Activated naive CD4-positive, alpha-beta T cell treated with anti-CD3 and anti-CD28 coated beads, Interleukin-2, amount 50 U/mL, for 72 hours (primary cell): ENCODE measurements at places on chromosomes 4 and X. TPM values are rescaled to one million over a fixed set of nuclear protein-coding genes. Genes with fewer than 3 reads are reported as not detected.
A peak's percentile ranks its signal among the peaks of the same experiment; 100 is the strongest.

The CAPN6 gene
- total RNA-seq, result not detected

- no peak for DNase-seq
Measured at GRCh38 chr4:140242357-140243277, 88.6 kb upstream of the MAML3 start.

The ETDA gene
- not detected for total RNA-seq

The HTRA3 gene
- not detected for total RNA-seq

DNA sequence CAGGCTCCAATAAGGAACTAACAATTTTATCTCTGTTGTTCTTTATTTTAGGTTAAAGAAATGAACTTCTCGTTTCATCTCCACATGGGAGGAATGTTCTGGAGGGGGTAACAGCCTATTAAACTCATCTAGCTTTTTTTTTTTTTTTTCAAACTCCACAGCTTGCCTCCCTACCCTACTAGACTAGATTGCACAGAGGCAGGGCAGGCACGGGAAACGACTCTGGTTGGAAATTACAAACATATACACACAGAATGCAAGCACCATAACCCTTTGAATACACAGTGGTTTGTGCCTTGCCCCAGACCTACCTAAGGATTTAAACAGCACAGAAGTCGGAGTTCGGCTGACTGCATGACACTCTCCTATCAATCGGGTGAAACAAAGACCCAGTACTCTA, 2.7 kb downstream of the MECP2 start:
- DNase-seq, result no peak

DNA sequence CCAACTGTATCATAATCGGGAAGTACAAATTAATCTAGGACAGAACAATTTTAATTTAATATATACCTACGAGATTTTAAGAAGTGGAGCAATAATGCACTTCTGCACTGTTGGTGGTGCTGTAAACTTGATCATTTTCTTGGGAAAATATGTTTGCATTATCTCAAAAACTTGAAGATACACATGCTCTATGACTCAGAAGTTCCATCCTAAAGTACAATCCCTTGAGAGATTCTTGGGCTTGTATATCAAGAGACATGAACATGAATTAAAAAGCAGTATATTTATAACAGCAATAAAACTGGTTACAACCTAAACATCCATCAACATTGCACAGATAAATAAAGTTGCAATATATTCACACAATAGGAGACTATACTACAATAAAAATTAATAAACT, 168.8 kb downstream of the CLCN4 start:
- no peak for DNase-seq

DNA sequence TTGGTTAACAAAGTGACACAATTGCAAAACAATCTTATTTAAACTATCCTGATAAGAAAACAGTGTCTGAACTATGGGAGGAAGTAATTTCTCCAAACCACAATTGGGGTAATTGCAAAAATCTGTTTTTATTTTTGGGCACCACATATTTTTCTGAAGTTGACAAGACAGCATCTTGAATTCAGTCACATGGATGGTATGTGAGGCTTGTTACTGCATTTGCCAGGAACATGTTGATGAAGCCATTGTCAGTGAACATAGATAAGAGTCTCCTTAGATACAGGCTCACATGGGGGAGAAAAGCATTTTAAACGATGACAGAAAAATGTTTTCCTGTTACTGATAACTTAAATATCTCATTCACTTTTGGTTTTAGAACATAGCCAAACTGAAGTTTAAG, 5.5 kb upstream of the USP53 start:
- no peak for DNase-seq

DNA sequence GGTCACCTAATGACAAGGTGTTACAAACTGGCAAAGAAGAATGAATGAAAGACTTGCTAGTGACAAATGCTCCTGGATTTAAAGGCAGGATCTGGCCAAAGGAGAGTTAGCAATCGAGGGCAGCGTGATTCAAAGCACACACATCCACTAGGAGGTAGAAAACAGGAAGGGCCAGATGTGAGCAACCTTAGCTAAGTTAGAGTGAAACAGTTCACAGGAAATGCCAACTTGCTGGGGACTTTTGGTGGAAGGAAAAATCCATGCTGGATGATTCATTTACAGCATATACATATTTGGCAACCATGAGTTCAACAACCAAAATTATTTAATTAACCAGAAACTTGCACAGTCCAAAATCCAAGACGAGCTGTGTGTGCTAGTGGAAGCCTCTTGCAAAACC, 276.9 kb downstream of the PTTG2 start:
- no peak for DNase-seq

The BGN gene
- not detected for total RNA-seq

- no peak for DNase-seq
Measured at GRCh38 chr4:127669691-127670090, 36.9 kb downstream of the INTU start.

GRCh38 chrX:17377091-17377717, 2.2 kb downstream of the NHS start:
- no peak for DNase-seq

The SLC49A3 gene
- 0.59 TPM for total RNA-seq

- DNase-seq, result no peak
Measured at GRCh38 chr4:25021216-25021615, 9.5 kb downstream of the LGI2 start.

The MID2 gene
- 10.3 TPM for total RNA-seq

GRCh38 chrX:31092476-31092875, 20.6 kb upstream of the FTHL17 start:
- no peak for DNase-seq

GRCh38 chr4:40300371-40301162, 34.6 kb upstream of the CHRNA9 start:
- no peak for DNase-seq

- no peak for DNase-seq
Measured at GRCh38 chrX:153968754-153969124, 2.9 kb downstream of the HCFC1 start.

DNA sequence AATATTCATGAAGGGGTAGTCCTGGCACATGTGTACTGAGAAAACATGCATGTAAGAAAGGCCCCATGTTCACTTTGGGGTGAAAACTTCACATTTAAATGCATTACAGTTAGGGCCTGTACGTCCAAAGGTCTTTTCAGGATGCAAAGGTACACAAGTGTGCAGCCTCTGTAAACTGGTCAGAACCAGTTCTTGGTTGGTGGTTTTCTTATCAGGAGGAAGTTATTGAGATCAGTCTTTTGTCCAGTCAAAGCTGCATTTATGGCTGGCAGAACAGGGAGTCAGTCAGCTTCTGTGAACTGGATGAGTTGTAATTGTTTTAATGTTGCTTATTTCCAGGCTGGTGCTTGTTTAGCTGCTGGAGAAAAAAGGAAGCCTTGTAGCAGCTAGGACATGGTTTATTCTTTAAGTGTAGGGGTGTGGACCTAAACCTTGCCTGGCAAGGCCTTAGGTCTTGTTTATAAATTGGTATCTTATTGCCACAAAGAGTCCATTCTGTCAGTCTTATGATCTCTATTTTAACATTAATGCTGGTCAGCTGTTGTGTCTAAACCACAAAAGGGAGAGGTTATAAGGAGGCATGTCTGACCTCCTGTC, 1906.6 kb upstream of the TENM3 start:
- DNase-seq, result no peak

GRCh38 chr4:123278755-123279154, 117.8 kb upstream of the SPRY1 start:
- no peak for DNase-seq

- no peak for DNase-seq
Measured at GRCh38 chrX:119638725-119639471, 32.7 kb upstream of the NKRF start.

DNA sequence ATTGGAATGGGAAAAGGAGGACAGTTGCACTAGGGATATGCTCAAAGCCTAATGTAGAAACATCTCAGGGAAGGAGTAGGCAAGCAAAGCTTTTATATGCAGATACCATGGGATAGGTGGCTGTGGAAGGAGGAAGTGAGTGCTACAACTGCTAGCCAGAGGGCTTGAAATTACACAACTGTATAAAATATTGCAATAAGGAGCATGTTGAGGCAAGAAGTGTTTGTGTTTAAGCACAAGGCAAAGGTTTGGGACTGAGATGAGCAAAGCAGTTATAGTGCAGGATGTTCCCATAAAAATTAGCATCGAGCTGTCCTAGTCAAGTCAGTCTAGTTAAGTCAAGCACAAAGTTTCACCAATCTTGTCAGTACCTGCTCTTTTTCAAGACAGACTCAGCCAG, 35.6 kb upstream of the DCAF8L1 start:
- no peak for DNase-seq

- DNase-seq, result no peak
Measured at GRCh38 chrX:124462931-124463330, 116.6 kb downstream of the SH2D1A start.

DNA sequence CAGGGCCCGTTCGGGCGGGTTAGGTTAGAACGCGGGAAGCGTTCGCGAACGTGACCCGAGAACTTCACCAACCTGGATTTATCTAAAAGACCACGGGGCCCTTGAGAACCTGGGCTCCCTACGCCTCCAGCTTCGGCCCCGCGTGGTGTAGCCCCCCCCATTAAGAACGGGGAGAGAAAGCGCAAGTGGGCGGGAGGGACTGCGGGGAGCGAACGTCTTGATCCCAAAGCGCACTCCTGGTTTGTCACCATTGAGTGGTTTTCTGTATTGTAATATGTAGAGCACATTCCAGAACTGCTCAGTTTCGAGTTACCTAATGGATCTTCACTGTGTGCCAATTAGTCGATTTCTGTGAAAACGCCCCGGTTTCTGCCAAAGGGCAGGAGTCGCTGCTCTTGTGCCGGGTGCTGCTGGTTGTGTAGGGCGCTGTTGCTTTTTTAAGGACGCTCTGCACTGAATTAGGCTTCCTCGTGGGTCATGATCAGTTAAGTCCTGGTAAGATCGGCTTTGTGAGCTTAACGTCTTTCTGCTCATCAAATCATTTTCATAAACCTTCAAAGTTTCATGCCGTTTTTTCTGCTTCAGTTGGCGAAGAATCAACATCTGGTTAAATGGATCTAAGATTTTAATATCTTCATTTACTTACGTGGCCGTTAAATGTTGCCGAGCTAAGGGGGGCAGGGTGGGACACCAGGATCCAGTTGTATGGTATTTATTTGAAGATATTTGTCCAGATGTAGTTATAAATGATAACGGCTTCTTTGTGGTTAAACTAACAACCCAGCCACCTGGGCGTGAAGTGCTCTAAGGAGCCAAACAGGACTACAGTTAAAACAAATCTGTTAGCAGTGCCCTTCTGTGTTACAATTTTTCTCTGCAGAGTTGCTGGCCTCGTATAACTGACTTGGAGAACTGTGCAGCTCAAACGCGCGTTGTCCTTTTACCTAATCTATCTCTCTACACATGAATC, 809 bp downstream of the MND1 start:
- DNase-seq, result peak; percentile 46

DNA sequence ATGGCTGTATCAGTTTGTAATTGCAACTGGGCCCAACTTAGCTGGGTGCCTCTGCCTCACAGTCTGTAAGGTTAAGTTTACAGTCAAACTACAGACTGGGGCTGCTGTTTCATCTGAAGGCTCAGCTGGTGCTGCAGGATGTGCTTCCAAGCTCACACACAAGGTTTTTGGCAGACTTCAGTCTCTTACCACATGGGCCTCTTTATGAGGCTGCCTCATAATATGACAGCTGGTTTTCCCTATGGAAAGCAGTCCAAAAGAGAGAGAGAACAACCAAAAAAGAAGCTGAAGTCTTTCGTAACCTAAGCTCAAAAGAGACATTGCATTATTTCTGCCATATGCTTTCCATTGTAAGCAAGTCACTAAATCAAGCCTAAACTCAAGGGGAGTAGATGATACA, 271.7 kb downstream of the DCTD start:
- DNase-seq, result no peak

DNA sequence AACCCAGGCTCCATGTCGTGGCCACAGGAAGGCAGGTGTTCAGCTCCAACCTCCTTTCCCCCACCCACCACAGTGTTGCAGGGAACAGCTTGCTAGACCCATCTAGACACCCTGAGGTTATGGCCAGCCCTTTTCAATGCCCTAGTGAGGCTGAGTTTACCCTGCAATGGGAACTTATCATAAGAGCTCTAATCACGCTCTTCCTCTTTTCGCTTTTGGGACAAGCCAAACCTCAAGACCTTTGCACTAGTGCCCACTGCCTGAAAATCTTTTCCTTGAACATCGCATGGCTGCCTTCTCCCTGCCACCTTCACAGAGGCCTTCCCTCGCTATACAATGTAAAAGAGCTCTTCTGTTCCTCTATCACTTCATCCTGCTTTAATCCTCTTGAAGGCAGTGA, 2.4 kb upstream of the FGFBP2 start:
- DNase-seq, result no peak

The KDM5C gene
- total RNA-seq, result 101 TPM

DNA sequence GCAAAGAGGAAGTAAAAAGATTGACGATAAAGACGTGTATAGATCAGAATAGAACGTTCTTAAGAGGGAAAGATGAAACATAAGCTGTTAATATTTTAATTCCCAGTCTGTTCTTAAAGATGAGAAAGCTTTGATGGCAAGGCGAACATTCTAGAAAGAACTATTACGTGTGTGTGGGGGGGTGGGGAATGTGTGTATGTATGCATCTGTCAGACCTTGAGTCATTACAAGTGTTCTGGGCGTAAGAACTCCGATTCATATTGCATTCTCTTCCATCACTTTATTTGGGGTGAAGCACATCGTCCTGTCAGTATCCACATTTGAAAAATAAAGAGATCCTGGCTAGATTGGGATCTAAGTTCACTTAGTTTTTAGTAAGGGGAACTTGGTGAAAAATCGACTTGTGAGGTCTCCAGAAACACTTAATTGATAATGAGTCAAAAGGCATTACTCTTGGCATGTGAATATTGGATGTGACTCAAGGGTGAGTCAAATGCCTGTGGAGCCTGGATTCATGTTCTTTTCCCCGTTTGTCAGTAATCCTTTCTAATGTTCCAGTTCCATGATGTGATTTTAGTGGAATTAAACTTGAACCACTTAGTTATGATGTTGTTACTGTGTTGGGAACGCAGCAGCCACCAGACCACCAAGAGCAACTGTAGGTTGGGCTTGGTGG, 3.1 kb downstream of the SMS start:
- DNase-seq, result no peak

The MAMLD1 gene
- 2.7 TPM for total RNA-seq

GRCh38 chr4:139922406-139923024, 231.5 kb downstream of the MAML3 start:
- DNase-seq, result no peak

The STEEP1 gene
- total RNA-seq, result 22.0 TPM

DNA sequence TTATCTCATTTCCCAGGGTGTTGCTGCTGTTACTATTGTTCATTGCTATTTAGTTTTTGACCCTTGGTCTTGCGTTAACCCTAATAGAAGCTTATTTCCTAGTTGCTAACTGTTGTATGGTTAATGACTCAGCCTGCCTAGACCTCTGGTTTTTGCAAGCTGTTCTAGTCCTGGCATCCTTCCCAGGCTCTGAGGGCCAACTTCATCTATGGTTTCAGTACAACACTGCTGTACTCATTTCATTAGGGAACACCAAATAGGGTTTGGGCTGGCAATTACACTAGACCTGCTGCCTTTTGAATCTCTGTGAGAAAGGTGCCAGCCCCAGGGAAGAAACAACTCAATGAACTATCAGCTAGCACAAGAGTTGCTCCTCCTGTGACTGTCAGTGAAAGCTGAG, 59.6 kb downstream of the DCX start:
- DNase-seq, result no peak

The BMPR1B gene
- not detected for total RNA-seq
